Activated CD4-positive, alpha-beta T cell treated with anti-CD3 and anti-CD28 coated beads for 24 hours (primary cell): ENCODE measurements at places on chromosomes 11 and 22.

GRCh38 chr11:31757260-31757835 lies 53.8 kb downstream of the PAX6 start:
- no peak for DNase-seq

GRCh38 chr22:45225732-45226502 lies 14.8 kb downstream of the KIAA0930 start:
- no peak for DNase-seq

- no peak for DNase-seq
Observed at GRCh38 chr22:41672780-41673509, 15.7 kb downstream of the SNU13 start.

- DNase-seq, result peak; percentile 65
Observed at GRCh38 chr22:22753526-22754267, 109.3 kb downstream of the GGTLC2 start.
